ENCODE measurements at places on chromosomes 13 and 19. TPM values are rescaled to one million over a fixed set of nuclear protein-coding genes. Genes with fewer than 3 reads are reported as not detected.

Gene LHB
- total RNA-seq, result not detected

Gene ZNF283
- 7.2 TPM for total RNA-seq

Gene ZNF554
- total RNA-seq, result 0.83 TPM

Gene SYNE4
- 2.4 TPM for total RNA-seq

Gene ZNF567
- total RNA-seq, result 7.6 TPM

Gene TIMM44
- total RNA-seq, result 92.3 TPM

Gene PCSK4
- total RNA-seq, result 4.7 TPM

Gene CGB3
- not detected for total RNA-seq

Gene QPCTL
- 31.6 TPM for total RNA-seq

Gene NLRP11
- total RNA-seq, result not detected

Gene SIGLEC12
- 0.43 TPM for total RNA-seq

Gene ZNF284
- 1.9 TPM for total RNA-seq

Gene DMKN
- total RNA-seq, result 0.68 TPM

Gene TLE6
- 5.1 TPM for total RNA-seq

Gene CTXN1
- total RNA-seq, result 0.74 TPM

Gene ZNF835
- 3.3 TPM for total RNA-seq

Gene THSD1
- 0.18 TPM for total RNA-seq

Gene IL17D
- 0.54 TPM for total RNA-seq

Gene ZNF285
- total RNA-seq, result 1.7 TPM

Gene UBE2L5
- total RNA-seq, result not detected

Gene RAB20
- total RNA-seq, result 11.1 TPM

Gene ICAM4
- total RNA-seq, result 0.54 TPM

Gene PTH2
- total RNA-seq, result not detected

Gene PINLYP
- total RNA-seq, result 12.3 TPM

Gene UNC13A
- not detected for total RNA-seq

Gene LGI4
- 0.27 TPM for total RNA-seq

Gene IL11
- not detected for total RNA-seq

Gene LGALS4
- total RNA-seq, result 0.72 TPM

Gene TUBGCP3
- total RNA-seq, result 51.6 TPM

Gene SMIM24
- total RNA-seq, result 3.8 TPM

Gene IZUMO2
- total RNA-seq, result not detected

Gene ZNF442
- 1.8 TPM for total RNA-seq

Gene LCP1
- 1,014 TPM for total RNA-seq

Gene DUXA
- not detected for total RNA-seq

Gene FAM83E
- total RNA-seq, result 3.8 TPM

Gene INSR
- total RNA-seq, result 1.0 TPM

Gene LRRC4B
- total RNA-seq, result not detected

Gene ATP4B
- total RNA-seq, result not detected

Gene ZFP14
- 2.1 TPM for total RNA-seq
